ENCODE measurements at places on chromosomes 4 and X.

DNA sequence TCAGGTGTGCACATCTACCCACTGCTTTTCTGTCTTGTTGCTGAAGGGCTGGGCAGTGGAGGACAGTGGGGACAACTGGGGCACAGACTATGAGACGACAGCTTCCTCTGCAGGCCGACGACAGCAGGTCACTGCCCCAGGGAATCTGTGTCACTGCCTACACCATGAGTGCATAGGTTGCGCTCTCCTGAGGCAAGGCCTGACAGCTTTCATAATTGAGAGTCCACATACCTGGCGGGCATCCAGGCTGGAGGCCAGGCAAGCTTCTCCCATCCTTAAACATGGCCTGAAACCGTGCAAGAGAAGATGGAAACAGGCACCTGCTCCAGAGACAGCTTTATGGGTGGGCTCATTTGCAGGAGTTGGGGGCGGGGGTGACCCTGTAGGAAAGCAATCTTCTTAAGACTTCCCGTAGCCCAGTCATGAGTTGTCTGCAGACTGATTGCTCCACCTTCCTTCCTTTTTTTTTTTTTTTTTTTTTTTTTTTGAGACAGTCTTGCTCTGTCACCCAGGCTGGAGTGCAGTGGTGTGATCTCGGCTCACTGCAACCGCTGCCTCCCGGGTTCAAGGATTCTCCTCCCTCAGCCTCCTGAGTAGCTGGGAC, 2.9 kb downstream of the ANOS1 start:
- no peak for DNase-seq

DNA sequence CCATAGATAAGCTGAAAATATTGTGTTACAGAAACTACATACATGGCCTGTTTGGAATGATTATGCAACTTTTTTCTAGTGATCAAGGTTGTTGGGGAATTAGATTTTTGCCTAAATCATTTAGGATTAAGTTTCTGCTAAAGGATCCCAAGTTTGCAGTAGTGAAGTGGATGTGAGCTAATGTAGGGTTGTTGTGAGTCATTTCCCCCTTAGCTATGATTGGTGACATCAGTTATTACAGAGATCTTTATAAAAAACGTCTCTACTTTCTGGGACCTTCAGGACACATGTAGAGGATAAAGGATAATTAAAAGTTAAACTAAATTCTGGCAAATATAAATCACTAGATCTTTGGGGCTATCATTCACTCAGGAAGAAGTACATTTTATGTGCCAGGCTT, 133.3 kb downstream of the GATB start:
- no peak for DNase-seq

DNA sequence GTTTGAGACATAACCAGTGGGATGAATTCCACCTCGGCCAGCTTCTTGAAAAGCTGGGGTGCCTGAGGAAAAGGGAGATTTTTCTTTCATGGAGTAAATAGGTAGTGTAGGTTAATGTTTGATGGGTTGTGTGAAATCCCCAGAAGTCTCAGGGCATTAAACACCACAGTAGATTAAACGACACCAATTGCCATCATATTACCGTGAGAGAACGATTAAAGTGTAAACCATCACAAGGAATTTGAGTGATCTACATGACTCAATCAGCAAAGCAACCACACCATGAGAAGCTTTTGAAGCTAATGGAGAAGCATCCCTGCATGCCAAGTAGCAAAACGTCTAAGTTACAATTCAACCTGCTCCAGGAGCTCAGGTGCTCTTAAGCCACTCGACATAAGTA, 322.5 kb upstream of the GATB start:
- no peak for DNase-seq

GRCh38 chr4:76205476-76205875, 8.1 kb downstream of the SCARB2 start:
- DNase-seq, result no peak

GRCh38 chrX:96621811-96622210, 62.8 kb upstream of the DIAPH2 start:
- no peak for DNase-seq

GRCh38 chr4:149794352-149794751, 21.3 kb downstream of the IQCM start:
- no peak for DNase-seq

- no peak for DNase-seq
Observed at GRCh38 chrX:2840961-2841360, 12.2 kb downstream of the GYG2 start.

GRCh38 chr4:181008164-181008563, 1235.0 kb upstream of the TENM3 start:
- no peak for DNase-seq

DNA sequence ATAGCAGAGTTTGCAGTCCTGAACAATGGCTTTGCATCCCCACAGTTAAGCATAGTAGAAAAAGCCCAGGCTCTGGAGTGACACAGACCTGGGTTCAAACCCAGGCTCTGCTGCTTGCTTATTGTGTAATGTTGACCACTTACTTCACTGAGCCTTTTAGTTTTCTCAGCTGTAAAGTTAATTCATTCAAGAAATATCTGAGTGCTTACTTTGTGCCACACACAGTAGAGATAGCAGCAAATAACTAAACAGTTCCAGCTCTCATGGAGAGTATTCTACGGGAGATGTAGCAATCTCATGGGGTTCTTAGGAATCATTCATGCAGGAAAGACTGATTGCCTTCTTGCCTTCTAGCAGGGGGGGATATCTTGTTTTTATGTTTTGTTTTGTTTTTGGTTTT, 63.2 kb downstream of the SLC9A6 start:
- no peak for DNase-seq

DNA sequence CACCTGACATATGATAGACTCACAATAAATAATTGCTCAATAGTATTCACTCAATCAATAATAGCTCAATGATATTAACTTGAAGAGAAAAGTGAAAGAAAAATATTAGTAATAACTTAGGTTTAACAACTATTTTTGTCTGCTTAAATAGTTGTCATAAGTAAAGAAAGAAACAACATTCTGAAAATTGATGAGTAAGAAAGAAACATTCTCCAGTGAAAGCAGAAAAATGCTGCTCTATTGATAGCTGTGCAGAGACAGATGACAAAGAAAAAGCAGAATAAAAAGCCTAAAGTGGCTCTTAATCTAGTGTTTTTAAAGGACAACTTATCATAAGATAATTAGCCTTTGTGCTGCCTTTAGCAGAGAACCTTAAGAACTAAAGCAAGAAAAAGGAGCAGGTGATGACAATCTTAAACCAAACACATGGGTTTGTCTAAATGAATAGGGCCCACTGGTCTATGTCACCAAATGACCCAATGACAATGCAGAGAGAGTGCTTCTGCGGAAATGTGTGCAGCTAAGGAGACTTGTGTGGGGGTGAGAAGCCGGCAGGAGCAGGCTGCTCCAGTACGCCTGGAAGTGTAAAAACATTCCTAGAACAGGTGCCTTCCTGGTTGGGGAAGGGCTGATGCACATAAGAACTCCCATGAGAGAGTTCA, 13.2 kb downstream of the HS3ST1 start:
- no peak for DNase-seq

DNA sequence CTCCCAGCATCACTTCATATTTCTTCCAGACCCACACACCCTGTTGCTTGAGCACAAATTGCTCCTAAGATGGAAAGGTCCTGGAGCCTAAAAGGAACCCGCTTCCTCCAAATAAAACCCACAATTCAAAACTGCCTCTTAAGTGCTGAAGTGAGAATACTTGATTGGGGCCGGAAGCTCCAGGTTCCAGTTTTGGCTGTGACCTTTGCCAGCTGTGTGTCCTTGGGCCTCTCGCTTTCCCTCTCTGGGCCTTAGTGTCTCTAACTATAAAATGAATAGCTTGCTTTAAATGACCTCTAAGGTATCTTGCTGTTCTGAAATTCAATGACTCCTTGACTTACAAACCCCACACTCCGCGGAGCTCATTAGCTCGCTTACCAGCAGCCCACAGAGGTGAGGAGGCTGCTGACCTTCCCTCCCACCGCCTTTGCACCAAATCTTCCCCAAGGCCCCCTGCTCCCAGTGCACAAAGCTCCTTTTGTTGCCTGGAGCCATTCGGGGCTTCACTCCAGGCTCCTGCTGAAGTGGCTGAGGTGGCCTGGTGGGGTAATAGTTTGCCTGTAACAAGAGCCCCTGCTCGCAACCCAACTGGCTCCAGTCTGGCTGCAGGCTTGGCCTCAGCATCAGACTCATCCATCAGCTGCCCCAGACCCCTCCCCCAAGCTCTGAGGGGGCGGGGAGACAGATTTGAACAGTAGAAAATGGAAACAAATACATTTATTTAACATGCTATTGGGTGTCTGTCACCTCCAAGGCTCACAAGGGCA, 21.8 kb downstream of the STARD8 start:
- no peak for DNase-seq

- no peak for DNase-seq
Observed at GRCh38 chrX:96224279-96224678, 460.4 kb upstream of the DIAPH2 start.

DNA sequence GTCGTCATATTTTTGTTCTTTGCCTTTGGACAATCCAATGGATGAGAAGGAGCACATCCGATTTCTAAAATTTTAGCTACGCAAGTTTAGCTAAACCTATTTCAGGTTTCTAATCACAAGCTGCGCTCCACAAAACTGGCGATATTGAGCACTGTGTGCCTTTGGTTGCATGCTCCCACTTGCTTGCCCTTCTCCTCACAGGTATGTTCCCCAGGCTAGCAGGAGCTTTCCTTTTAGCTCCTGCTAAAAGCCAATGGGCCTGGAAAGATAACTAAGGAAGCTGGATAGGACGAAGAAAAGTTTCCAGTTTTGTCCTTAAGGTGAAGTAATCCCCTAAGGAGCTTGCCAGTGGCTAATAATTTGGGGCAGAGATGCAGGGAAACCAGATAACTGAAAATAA, 975.2 kb downstream of the FSTL5 start:
- DNase-seq, result no peak

- no peak for DNase-seq
Observed at GRCh38 chr4:158176776-158177175, 4.0 kb upstream of the GASK1B start.

GRCh38 chr4:36141186-36141585, 103.1 kb downstream of the ARAP2 start:
- no peak for DNase-seq
